Midbrain (tissue), 1 donor: ENCODE measurements at places on chromosomes 6 and 20.

- DNase-seq, result no peak
These were observed 46.9 kb upstream of the NRSN1 start for GRCh38 chr6:24079076-24079475.

DNA sequence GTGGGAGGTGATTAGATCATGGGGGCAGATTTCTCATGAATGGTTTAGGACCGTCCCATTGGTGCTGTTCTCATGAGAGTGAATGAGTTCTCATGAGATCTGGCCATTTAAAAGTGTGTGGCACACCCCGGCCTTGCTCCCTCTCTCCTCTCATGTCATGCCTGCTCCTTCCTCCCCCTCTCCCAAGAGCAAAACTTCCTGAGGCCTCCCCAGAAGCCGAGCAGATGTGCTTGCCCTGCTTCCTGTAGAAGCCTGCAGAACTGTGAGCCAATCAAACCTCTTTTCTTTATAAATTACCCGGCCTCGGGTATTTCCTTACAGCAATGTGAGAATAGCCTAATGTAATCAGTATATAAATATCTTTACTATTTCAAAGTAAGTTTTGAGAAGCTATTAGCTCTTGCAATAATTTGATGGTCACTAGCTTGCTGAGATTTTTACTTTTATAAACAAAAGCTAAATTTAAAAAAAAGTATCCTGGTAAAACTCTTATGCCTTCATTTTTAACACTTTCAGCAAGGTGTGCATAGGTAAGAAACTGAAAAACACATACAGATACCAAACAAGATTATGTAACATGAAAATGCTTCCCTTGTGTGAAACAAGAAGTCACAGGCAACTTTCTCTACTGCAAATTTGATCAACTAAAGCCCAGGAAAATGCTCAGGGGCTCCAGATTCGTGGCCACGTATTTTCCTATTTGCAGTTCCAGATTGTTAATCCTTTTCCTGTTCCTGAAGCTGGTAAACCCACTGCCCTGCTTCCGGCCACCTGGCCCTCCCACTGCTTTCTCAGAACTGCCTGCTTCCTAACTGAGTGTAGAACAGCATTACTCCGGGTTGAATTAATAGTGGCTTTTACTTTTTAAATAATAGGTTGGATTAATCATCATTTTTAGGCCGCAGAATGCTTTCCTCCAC is 395.1 kb upstream of the CNR1 start:
- no peak for DNase-seq

DNA sequence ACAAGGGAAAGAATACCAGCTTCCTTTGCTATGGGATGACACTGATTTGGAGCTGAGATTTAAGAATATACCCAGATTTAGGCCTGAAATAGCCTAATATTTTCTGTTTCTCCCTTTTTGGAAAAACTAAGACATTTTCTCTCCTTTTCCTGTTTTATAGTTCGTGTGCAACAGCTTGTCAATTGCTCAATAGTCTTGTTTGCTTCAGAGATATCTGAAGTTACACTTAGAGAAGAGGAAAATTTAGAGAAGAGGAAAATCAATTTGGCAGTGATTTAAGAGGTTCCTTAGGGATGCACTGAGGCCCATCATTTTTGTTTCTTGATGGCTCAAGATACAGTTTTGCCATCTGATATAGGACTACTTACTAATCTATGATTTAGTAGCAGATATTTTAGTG is 398.6 kb downstream of the RFPL4B start:
- DNase-seq, result no peak

DNA sequence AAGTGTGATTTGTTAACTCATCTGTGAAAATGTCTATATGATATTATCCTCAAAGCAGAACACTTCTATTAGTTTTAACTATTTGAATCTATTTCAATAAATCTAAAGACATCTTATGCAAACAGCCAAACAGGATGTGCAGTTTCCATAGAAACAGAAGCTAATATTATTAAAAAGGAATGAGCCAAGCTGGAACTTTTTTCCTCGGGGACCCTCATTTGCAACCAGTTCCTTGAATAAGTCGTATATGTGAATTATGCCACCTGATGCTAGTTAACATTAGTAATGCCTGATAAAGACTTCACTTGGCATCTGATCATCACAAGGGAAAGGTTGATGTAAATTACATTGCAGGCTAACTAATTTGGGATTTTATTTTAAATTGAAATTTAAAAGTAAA is 216.9 kb upstream of the SMLR1 start:
- DNase-seq, result no peak

DNA sequence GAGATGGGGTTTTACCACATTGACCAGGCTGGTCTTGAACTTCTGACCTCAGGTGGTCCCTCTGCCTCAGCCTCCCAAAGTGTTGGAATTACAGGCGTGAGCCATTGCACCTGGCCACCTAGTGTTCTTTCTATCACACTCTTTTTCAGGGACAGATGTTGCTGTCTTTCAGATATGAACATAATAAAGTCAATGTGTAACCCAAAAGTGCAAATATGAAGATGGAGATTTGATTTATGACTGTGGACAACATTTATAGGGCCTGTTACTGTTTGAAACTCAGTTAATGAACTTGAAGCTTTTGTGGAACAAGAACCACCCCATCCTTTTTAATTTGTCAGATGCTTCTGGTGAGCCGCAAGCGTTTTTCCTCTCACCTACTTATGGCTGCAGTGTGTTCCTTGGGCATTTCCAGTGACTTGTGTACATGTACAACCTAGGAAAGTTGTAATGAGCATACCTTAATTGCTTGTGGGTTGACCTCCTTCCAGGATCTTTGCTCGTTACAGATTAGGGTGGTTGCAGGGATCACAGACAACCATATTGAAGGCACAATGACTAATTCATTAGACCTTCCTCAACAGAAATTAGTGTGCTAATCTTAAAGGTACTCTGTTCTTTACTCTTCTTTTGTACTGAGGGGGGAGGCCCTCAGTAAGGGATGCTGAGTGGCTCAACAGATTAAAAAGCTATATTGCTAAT is 6.8 kb downstream of the TBPL1 start:
- DNase-seq, result no peak

GRCh38 chr6:54130179-54130578 is 18.9 kb downstream of the MLIP start:
- DNase-seq, result no peak

GRCh38 chr20:63744158-63744557 is 4.6 kb downstream of the SLC2A4RG start:
- no peak for DNase-seq

DNA sequence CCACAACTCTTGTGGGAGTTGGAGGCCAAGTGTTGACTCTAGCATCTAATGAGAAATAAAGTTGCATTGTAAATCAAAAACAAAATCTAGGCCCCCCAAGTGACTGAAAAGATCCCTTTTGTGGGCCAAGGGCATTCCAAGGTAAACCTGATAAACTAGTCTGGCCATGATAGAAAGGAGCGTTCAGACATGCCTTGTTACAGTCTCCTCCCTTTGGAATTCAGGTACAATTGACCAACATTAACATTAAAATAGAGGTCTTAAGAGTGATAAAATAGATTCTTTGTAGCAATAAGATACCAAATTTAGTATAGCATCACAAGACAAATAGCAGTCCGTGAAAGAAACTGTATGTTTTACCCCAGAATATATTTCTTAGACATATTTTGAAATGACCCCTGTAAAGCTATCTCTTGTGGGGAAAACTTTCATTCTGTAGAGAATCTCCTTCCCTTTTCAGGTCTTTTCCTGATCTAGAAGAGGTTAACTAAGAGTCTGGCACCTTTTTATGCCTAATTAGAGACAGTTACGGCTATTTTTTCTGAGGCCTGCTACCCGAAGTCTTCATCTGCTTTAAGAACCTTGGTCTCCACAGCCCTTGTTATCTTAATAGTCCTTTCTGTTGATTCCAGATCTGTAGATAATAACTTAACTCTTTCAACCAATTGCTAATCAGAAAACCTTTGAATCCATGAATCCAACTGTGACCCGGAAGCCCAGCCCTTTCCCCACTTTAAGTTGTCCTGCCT is 495.4 kb upstream of the MMS22L start:
- no peak for DNase-seq

GRCh38 chr20:32993496-32994050 is 10.7 kb downstream of the SUN5 start:
- DNase-seq, result no peak

DNA sequence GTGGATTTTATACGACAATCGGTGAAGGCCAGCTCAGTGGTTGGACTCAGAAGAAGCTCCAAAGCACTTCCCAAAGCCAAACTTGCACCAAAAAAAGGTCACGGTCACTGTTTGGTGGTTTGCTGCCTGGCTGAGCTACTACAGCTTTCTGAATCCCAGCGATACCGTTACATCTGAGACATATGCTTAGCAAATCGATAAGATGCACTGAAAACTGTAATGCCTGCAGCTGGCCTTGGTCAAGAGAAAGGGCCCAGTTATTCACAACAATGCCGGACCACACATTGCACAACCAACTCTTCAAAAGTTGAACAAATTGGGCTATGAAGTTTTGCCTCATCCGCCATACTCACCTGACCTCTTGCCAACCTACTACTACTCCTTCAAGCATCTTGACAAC is 70.2 kb downstream of the FILIP1 start:
- DNase-seq, result no peak

DNA sequence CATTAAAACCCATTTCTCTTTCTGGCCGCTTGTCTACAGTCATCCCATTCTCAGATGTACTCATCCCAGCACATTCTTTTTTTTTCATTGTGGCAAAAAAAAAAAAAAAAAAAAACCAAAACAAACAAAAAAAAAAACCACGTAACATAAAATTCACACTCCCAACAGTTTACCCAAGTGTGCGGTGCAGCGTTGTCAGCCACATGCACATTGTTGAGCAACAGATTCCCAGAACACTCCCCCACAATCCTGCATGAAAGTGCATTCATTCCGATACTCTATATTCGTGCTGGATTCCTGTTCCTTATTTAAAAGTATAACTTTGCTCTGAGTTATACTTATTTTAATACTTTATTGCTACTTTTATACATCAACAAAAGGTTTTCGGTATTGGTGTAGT is 96.0 kb downstream of the SASH1 start:
- no peak for DNase-seq

DNA sequence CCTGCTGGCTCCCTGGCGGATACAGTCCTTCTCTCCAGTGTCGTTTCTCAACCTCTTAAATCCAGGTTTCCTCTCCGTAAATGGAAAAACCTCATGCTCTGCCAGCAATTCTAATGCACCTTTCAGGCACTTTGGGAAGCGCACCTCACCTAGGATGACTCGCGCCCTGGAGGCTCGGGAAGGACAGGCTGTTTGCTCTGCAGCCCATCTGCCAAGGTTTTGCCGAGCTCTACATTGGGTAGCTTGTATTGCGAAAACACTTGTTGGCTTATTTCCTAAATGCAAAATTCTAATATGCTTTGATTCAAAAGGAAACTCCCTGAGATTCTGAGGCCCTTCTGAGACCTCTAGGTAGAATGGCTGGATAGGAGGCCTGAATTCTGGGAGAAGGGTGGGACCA is 102.6 kb upstream of the MLN start:
- DNase-seq, result no peak

DNA sequence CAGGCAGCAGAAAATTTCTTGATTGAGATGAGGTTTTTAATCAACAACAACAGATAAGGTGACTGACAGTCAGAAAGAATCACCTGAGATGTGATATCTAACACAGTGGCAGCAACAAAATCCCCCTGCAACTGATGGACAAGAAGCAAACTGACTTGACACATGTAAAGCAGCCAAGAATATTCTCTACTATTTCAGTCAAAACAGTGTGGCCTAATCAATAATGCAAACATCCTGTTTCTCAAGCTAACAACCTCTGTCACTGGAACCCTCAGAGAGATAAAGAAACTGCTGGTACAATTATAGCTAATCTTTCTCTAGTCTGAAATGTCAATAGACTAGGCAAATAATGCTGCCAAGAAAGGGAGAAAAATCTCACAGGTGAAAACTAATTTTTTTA is 4.6 kb upstream of the CGA start:
- no peak for DNase-seq

DNA sequence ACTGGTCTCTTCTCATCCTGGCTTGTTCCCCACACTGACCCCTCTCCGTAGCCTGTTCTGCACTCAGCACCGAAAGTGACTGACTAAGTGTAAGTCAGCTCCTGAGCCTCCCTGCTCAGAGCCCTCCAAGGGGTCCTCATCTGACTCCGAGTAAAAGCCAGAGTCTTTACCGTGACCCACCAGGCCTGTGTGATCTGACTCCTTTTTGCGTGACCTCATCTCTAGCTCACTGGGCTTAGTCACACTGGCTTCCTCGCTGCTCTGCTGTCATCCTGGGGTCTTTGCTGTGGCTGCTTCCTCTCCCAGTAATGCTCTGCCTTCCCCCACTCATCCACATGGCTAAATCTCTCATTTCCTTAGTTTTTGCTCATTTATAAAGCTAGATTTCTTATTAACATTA is 116.6 kb downstream of the PLCB4 start:
- no peak for DNase-seq

DNA sequence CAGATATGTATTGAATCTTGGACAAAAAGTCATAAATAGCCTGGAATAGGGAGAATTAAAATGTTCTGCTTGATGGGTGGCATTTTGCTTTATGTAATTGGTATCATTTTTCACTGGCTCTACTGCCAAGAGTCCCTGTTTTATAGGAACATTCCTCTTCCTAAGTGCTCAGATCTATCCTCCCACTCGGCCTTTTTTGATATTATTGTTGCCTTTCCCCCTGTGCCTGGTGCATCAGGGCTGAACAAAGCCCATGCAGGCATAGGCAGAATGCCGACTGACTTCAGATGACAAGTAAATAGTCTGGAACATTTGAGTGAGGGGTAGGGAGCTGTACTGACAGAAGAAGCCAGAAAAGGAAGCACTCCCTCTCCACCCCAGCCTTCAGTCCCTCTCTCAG is 127.0 kb downstream of the PKHD1 start:
- no peak for DNase-seq
